ENCODE measurements at places on chromosomes 3 and 15.

DNA sequence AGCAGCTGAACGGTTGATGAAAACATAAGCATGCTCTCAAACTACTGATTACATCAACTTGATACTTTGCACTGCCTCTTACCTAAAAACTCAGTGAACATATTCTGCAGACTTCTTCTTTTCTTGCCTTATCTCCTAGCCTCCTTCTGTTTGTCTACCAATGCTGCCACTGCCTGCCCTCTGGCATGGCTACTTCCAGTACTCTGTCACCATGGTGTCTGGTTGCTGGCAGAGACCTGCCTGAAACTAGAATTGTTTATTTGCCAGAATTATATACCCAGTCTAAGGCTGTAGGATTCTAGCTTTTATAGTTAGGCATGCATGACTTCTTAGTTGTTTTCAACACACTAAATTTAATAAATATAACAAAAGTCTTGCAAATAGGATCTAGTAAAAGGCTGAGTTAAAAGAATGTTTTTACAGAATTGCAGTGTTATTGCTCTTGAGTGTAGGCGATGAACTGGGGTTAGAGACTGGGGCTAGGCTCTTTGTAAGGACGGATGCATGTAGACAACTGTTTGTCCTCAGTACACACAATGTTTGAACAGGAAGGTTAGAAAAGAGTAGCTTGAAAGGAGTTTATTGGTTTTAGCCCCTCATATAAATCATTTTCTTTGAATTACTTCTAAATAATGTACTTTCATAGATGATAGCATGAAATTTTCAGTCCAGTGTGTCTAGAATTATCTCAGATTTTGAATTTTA, 116.3 kb downstream of the KCNAB1 start:
- DNase-seq = peak; percentile 84

- DNase-seq = no peak
These were observed 6.0 kb downstream of the CIB2 start for GRCh38 chr15:78125267-78125666.

GRCh38 chr3:1446531-1446930, 353.7 kb downstream of the CNTN6 start:
- DNase-seq = no peak

GRCh38 chr3:110199588-110199943, 862.2 kb upstream of the DPPA4 start:
- DNase-seq = no peak

Data from NCI-H774 (cell line).